ENCODE measurements at places on chromosomes 16 and 17. TPM values are rescaled to one million over a fixed set of nuclear protein-coding genes. Genes with fewer than 3 reads are reported as not detected.

GRCh38 chr16:7390974-7391373 lies 58.3 kb downstream of the RBFOX1 start:
- no peak for DNase-seq

DNA sequence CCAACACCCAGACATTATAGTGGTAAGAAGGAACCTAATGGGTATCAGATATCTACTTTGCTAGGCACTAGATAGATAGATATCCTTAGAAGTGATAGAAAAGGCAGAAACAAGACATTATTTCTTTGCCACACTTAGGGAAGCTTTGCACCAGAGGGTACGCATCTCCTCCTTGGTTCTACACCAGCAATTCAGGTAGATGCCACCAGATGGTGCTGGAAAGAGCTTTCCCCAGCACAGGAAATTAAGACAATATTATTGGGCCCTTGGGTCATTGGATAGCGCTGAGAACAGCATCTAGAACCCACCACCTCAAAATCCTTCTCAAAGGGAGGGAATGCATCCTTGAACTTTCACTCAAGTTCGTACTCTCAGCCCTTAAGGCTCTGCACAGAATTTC lies 173.8 kb upstream of the CCL2 start:
- no peak for DNase-seq

- DNase-seq = no peak
Measured at GRCh38 chr16:48597563-48598387, 12.2 kb downstream of the N4BP1 start.

- no peak for DNase-seq
Measured at GRCh38 chr16:48035142-48035541, 120.7 kb downstream of the ABCC12 start.

GRCh38 chr16:66058172-66058691 lies 308.3 kb upstream of the CDH5 start:
- DNase-seq = no peak

DNA sequence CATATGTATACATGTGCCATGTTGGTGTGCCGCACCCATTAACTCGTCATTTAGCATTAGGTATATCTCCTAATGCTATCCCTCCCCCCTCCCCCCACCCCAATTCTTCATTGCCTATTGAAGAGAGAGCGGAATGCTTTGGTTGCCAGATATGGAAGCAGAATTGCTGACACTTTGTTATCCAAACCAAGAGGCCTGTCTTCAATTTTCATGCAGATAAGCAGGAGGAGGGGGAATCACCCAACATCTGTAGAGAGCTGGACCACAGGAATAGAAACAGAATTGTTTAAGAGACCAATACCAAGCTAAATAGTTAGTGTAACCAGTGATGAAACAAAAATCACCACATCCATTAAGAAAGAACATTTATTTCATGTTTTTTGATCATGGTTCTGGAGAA lies 7.1 kb downstream of the ASPA start:
- DNase-seq = no peak

DNA sequence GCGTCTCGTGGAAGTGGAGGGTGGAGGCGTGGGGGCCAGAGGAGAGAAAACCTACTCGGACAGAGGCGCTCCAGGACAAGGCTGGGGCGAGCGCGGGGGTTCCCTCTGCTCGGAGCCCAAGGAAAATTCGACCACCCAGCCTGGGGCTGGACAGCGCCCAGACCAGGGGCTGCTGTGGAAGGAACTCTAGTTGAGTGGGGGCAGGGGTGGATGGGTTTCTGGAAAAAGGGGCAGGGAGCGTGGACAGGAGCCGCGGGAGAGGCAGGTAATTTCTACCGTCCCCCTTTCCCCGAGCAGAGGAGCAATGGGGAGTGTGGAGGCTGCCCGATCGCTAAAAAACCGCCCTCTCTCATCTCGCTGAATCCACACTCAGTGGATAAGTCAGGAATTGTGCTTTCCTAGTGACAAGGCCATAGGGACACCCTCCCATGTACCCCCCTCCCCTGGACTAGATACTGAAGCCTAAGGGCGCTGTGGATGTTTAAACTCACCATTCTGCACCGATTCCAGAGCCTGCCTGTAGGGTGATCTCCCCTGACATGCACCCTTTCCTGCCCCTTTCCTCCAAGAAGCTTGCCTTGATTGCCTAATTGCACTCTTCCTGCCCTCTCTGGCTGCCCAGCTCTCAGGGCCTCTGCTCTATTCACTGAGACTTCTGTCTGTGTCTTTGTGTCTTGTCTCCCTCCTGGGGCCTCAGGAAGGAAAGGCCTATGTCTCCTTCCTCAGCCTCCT lies 90.7 kb upstream of the TMEM97 start:
- DNase-seq = no peak

Gene PCGF2
- total RNA-seq = 1.6 TPM

Gene CD300LB
- not detected for total RNA-seq

Gene ALOX12B
- not detected for total RNA-seq

Gene PRR29
- total RNA-seq = 0.27 TPM

Gene MTSS2
- total RNA-seq = 13.9 TPM

Gene BRIP1
- 11.3 TPM for total RNA-seq

Gene CDH8
- total RNA-seq = 1.4 TPM
